ENCODE measurements at places on chromosomes 2 and 18. TPM values are rescaled to one million over a fixed set of nuclear protein-coding genes. Genes with fewer than 3 reads are reported as not detected.

The SERPINB12 gene
- total RNA-seq: not detected

The SUMO1 gene
- total RNA-seq: 48.1 TPM

The AMER3 gene
- total RNA-seq: not detected

The TWIST2 gene
- total RNA-seq: not detected

The LYPD6B gene
- not detected for total RNA-seq

The RAD51AP2 gene
- not detected for total RNA-seq

The TSGA10 gene
- 31.7 TPM for total RNA-seq

The SPOPL gene
- 25.7 TPM for total RNA-seq

The PRKRA gene
- 79.7 TPM for total RNA-seq

The PRSS56 gene
- not detected for total RNA-seq

The GPAT2 gene
- 3.4 TPM for total RNA-seq

The PTGR3 gene
- total RNA-seq: 59.1 TPM

The CAPN14 gene
- total RNA-seq: 0.62 TPM

All from naive thymus-derived CD4-positive, alpha-beta T cell (primary cell).